ENCODE measurements at places on chromosomes 2 and 18.

GRCh38 chr2:209424199-209424701, 403 bp downstream of the MAP2 start:
- no peak for DNase-seq

GRCh38 chr2:128446049-128446873, 127.6 kb upstream of the HS6ST1 start:
- DNase-seq = no peak

GRCh38 chr18:80132180-80132812, 23.2 kb downstream of the ADNP2 start:
- no peak for DNase-seq

- DNase-seq = no peak
Measured at GRCh38 chr18:32920796-32921787, 148.3 kb upstream of the KLHL14 start.

- no peak for DNase-seq
Measured at GRCh38 chr2:29714333-29714732, 207.1 kb downstream of the ALK start.

DNA sequence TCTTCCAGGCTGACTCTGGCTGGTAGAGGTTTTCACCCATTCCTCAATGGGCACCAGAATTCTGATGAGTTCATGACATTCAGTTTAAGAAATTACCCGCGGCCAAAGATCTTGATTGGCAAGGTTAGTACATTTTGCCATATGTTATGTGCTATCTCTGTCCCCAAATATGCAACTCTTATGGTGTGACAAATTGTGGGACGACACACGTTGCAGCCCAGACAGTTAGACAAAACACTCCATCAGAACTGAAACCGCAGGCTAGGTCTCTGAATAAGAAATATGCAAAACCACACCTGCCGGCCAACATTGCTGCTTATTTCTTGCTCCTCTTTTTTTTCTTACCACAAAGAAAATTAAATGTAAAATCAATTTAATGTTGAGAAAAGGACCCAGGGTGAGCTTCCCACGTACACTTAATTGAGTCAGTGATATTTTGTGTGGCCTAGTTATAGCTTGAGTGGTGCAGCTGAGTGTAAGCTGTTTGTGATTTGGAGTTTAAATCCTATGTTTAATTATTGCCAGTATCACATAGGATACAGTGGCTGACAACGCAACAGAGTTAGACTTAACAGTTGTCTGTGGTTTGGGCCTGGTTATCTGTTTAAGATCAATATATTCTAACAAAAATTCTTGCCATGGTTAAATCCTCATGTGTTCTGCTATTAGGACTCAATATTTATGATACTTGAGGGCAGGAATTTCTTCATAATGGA, 35.7 kb upstream of the LTBP1 start:
- DNase-seq = no peak

- no peak for DNase-seq
Measured at GRCh38 chr2:221943076-221943810, 355.6 kb downstream of the PAX3 start.

DNA sequence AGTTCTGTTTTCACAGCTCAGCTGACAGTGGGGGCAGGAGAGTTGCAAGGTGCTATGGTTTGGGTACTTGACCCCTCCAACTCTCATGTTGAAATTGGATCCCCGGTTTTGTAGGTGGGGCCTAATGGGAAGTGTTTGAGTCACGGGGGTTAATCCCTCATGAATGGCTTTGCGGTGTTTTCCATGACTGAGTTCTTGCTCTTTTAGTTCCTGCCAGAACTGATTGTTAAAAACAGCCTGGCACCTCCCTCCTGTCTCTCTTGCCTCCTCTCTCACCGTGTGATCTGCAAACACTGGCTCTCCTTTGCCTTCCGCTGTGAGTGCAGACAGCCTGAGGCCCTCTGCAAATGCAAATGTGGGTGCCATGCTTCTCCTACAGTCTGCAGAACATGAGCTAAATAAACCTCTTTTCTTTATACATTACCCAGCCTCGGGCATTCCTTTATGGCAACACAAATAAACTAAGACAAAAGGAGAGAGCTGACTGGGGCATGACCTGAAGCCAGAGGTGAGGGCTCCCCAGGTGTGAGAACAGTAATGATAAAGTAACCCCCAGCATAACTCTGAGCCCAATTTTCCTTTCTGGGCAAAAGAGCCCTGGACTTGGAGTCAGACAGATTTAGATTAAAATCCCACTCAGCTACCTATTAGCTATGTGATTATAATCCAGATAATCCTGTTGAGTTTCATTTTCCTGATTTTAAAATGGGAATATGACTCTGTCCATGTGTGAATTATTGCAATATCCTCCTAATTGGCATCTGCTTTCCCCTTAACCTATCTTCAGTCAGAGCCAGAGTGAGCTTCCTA, 64.9 kb upstream of the CAPN13 start:
- DNase-seq = no peak

DNA sequence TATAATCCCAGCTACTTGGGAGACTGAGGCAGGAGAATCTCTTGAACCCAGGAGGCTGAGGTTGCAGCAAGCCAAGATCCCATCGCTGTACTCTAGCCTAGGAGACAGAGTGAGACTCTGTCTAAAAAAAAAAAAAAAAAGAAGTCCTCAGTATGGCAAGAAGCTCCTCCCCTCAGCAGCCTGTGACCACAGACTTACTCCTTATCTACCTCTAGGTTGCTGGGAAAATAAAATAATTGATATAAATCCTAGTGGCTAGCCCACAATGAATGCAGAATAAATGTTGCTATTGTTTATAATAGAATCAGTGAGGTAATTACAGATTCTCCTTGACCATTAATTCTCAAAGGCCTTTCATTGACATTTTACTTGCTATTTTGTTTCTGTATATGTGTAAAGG, 70.6 kb downstream of the IRS1 start:
- DNase-seq = no peak

- no peak for DNase-seq
Measured at GRCh38 chr2:120528693-120529076, 182.7 kb downstream of the INHBB start.

DNA sequence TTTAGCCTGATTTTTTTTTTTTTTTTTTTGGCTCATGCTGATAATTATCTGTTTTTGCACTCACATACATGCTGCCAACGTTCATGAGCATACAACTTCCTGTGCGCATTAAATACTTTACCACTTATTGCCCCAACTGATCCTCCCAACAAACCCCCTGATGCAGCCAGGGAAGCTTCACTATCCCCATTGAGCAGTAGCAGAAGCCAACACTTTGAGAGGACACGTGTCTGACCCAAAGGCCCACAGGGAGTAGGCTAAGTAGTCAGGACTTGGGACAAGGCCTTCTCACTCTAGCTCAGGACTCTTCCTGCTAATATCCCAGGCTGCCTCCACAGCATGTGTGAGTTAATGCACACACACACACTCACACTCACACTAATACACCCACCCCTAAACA, 36.2 kb upstream of the MAT2A start:
- no peak for DNase-seq

DNA sequence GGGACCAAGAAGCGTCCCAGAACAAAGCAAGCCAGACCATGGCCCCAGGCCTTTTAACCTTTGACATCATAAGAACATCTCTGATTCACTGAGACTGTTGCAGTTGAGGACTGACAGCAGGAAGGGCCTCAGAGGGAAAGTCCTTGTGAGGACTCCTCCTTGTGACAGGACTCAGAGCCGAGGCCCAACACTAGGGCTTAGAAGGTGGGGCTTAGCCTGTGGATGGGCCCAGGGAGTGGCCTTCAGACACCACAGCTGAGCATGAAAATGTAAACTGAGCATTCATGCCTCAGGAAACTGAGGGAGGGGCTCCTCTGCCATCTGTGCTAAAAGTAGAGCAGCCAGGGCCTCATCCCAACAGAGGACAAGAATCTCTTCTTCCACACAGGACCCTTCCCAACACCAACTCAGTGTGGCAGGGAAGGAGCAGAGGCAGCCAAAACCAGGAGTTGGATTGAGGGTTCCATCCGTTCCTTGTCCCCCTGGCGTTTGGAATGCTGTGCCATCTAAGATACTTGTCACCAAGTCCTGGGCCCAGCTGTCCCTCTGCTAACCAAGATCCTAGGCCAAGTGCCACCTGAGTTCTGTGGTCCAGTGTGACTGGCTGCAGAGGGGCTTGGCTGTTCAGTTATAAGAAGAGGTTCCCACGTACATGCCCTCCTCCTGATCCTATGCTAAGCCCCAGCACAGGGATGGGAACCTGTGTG, 37.5 kb upstream of the CAB39 start:
- no peak for DNase-seq

DNA sequence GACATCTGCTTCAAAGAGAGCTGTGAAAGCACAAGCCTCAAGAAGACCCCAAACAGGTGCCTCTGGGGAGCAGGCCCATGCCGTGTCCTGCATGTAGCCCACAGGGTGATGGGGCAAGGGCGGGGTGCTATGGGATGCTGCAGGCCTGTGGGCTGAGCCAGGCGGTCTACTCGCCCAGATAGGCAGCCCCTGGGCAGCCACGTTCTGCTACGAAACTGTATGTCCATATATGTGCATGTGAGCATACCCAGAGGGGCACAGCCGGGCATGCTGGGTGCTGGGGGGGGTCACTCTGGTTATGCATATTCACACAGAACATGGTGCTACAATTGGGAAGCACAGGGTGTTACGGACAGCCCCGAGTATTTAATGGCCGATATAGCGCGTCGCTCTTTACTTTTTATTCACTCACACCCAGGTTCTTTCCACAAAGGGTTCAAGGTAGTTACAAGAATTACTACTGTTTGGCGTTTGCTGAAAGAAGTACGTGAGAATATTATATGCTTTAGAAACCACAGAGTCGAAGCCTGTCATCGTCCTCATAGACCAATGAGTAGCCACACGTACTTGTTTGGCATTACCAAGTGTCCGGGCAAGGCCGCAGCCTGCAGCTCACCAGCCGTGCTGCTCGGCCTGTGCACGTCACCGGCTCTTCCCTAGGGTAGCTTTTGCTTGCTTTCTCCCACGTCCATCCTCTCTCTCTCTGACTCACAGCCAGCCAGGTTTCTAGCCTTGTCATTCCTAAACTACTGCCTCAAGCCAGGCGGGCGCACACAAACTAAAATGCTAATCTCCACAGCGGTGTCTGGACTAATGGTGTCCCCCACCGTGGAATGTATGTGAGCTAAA, 14.4 kb downstream of the MTERF4 start:
- DNase-seq = no peak

- no peak for DNase-seq
Measured at GRCh38 chr2:239543702-239544101, 142.9 kb upstream of the HDAC4 start.

GRCh38 chr18:79386547-79386946, 9.2 kb upstream of the NFATC1 start:
- no peak for DNase-seq

DNA sequence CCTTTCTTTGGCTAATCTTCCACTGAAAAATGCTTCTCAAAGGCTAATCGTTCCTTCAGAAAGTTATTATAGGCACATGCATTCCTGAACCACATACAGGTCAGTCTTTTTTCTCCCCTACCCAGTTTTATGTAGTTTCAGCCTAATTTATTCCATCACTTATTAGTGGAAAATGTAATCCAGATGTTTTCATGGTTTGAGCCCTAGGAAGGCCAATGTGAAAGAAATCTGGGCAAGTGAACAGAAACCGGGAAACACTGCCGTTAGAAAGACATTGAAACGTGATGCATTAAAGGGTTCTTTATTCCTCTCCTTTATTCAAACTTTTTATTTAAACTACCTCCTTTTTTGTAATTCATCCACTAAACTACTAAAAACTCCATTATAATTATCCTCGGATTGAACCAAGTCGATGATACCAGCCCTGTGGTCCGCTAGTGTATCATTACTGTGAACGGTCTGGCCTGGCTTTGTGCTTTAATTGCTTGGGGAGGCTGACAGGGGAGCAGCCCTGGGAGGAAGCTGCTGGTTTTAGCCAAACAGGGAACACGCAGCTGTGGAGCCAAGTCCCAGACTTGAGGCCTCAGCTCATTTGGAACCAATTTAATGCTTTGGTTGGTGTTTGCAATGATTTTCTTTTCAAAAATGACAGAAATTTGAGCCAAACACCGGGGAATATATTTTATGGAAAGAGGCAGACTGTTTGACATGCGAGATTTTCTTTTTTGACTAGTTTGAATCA, 149.2 kb downstream of the ARHGAP28 start:
- DNase-seq = no peak

DNA sequence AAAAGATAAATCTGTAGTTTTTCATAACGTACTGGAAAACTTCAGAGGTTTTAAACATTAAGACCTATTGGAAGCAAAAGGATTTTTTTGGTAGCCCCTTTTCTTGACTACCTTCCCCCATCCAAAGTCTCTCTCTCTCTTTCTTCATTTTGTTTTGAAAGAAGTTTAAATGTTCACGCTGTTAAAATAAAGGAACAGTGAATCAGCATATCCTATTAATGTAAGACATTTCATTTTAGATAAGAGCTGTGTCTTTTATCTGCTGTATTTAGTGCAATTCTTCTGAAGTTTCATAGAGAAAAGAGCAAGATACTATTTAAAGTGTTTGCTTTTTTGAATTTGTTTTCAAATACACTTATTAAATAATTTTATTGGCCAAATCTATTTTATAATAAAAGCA, 205.5 kb upstream of the POU3F3 start:
- no peak for DNase-seq

GRCh38 chr18:57984490-57985115, 59.4 kb upstream of the NEDD4L start:
- DNase-seq = no peak

- DNase-seq = no peak
Measured at GRCh38 chr18:4541588-4541987, 86.5 kb upstream of the DLGAP1 start.

- DNase-seq = no peak
Measured at GRCh38 chr18:63207143-63207790, 112.3 kb downstream of the BCL2 start.

GRCh38 chr2:217827430-217828201, 175.2 kb downstream of the TNS1 start:
- no peak for DNase-seq

GRCh38 chr2:64831134-64831976, 157.8 kb upstream of the SLC1A4 start:
- no peak for DNase-seq

- DNase-seq = no peak
Measured at GRCh38 chr2:82875858-82876257, 1583.2 kb downstream of the SUCLG1 start.

GRCh38 chr2:36140391-36140790, 215.2 kb upstream of the CRIM1 start:
- DNase-seq = no peak

Data from NCI-H1048 (cell line).